ELR (cell line): ENCODE measurements at places on chromosomes 4 and X.
A peak's percentile ranks its signal among the peaks of the same experiment; 100 is the strongest.

DNA sequence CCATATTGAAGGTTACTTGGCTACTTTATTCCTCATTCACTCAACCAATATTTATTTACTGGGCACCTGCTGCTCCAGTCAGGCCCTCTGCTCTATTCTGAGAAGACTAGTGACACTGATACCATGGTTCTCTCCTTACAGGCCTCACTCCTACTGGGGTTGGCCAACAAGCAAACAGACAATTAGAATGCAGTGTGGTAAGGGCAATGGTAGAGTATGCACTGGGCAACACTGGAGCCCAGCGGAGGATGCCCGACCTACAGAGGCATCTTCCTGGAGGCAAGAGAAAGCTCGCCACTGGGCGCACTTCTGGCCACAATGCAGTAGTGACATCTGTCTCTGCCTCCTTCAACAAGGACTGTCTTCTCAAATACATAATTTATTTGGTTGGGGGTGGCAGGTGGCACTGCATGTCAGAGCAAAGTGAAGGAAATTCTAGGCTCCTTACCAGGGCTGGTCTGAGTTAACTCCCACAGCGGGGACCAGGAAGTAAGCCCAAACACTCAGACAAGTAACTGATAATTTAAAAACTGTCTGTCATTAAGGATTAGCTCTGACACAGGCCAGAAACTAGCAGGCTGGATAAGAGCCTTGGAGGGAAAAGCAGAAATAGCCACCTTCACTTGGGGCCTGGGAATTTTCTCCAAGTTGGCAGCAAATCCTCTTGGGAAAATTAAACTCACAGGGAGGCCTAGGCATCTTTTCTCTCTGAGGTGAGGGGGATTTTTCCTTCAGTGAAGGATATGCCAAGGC is 150.7 kb upstream of the EOLA2 start:
- DNase-seq = no peak

- no peak for DNase-seq
Measured at GRCh38 chr4:117699595-117699994, 334.7 kb upstream of the NDST3 start.

GRCh38 chrX:102959471-102959870 is 22.4 kb downstream of the RAB40AL start:
- DNase-seq = peak; percentile 93

DNA sequence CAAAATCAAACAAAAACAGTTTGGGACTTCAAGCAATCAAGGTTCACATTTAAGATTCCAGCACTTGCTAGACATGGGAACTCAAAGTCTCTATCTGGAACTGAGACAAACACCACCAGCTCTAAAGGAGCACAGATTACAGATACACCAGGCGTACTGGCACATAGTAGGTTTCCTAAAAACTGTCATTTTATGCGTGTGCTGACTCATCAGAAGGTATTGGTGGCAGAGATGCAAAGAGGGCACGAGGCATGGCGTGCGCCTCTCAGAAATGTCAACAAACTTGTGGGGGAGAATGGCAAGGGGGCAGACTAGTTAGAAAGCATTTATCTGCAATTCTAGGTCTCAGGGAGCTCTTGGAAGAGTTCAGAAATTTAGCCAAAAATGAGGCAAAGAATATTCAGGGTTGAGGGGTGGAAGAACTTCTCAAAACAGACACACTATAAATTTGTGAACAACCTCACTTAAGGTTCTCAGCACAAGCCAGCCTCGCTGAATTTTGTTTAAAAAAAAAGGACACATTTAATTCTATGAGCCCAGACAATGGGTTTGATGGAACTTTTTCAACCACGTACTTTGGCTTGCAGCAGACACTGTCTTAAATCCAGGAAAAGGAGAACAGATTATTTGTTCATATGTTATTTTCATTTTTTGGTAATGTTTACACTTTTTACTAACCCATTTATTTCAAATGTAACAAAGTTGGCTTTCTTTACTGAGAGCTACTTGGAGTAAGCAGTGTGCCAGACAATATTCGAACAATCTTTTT is 100.0 kb downstream of the SHISA3 start:
- no peak for DNase-seq

- no peak for DNase-seq
Measured at GRCh38 chrX:3582451-3582850, 131.0 kb downstream of the PRKX start.

DNA sequence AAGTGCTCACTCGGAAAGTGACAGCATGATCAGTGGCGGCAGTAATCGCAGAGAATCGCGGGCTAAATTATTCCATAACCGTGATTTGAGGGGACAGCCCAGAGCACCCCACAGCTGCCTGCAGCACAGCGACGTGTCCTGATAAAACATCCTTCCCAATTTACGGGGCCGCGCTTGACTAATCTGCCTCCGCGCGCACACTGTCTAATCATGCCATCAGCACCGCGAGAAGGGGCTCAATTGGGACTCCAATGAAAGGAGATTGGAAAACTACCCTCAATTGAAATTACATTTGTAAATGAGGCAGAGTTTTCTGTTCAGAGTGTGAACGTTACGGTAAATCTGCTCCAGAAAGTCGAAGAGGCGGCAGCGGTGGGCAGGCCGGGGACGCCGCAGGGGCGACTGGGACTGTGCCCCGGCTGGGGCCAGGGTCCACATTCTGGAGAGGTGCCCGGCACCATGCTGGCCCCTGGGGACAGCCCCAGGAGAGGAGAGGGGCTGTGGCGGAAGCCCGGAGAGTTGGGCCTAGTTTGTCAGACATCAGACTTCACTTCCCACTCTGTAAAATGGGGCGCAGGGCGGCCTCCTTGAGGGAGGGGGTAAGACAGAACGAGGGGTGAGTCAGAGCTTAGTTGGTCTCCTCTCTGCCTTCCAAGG is 107.7 kb downstream of the FAM53A start:
- DNase-seq = no peak

DNA sequence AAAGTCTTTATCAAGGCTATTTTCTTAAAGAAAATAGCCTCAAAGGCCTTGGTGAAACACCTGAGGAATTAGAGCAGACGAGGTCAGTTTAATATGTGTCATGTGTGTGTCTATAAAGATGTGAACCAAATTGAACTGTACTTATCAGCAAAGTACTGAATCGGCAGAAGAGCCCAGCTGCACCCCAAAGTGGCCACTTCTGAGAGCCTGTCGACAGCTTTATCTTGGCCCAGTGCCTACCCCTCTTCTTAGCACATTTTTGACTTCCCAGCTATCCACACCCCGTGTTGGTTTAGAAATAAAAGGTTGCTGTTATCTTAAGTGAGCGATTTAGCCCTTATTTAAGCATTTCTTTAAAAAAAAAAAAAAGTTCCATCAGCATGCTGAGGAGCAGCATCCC is 329.7 kb downstream of the FBXW7 start:
- DNase-seq = no peak

- peak; percentile 40 for DNase-seq
Measured at GRCh38 chr4:26780539-26780938, 80.1 kb upstream of the STIM2 start.

DNA sequence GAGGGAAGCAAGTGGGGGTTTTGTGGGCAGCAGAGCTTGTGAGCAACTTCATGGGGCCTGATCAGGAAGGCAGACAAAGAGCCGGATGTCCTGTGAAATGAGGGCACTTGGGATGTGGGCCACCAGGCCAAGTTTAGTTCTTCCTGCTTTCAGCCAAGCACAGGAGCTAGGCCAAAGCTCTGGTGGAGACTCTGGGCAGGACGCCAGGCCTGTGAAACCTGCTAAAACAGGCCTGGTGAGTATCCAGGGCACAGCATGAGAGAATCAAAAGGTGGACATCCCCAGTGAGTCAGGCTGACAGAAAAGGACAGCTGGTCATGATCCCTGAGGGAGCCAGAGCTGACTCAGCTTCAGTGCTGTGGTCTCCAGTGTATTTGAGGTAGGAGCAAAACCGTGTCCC is 95.7 kb downstream of the NPNT start:
- peak; percentile 49 for DNase-seq

- no peak for DNase-seq
Measured at GRCh38 chr4:77193511-77194102, 36.6 kb downstream of the CCNG2 start.

DNA sequence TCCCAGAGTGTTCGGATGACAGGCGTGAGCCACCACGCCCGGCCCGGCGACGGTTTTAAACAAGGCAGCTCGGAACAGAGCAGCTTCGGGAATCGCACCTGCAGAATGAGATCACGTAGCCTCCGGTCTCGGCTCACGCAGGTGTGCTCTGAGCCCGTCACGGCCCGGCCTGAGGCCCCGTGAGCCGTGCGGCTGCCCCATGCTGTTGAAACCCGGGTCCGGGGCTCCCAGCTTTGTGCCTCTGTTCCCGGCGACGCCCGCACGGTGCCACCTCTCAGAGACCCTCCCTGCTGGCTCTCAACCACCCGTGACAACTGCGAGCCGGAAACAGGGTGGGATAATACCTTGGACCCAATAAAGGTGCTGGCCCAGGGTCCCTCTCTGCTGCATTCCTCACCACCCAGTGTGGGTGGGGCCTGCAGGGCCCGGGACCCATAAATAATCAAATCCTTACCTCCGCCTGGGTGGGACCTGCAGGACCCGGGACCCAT is 13.4 kb upstream of the PLCXD1 start:
- DNase-seq = no peak

GRCh38 chr4:165700855-165701254 is 172.2 kb upstream of the TLL1 start:
- peak; percentile 20 for DNase-seq

DNA sequence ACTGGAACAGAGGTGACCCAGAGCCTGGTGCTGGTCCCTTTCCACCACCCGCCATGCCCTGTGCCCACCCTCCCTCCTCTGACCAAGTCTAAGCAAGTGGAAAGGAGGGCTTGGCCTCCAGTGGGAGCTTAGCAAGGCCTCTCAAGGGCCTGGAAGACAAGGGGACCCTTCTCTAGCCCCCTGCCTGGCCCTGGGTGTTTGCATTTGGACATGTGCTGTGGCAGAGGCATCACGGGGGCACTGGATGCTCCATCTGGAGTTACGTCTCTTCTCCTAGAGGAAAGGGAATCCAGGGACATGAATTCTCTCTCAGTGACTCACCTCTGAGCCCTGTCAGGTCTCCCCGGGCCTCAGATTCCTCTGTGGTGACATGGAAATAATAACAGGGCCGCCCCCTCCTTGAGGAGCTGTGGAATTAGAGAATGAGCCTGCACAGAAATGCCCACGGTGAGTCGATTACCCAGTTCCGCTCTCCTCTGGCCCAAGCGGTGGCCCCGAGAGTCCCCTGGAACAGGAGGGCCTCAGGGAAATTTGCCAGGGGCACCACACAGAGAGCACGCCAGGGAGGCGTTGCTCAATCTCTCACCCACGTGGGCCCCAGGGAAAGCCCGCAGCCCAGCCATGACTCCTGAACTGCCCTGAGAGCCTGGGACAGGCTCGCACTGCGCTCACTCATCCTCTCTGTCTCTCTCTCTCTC is 189.6 kb downstream of the BCOR start:
- DNase-seq = peak; percentile 96

- no peak for DNase-seq
Measured at GRCh38 chrX:141701072-141701471, 2.5 kb upstream of the SPANXD start.

- DNase-seq = no peak
Measured at GRCh38 chrX:118212817-118213183, 96.2 kb upstream of the KLHL13 start.

GRCh38 chr4:137443031-137443800 is 89.1 kb downstream of the PCDH18 start:
- no peak for DNase-seq

DNA sequence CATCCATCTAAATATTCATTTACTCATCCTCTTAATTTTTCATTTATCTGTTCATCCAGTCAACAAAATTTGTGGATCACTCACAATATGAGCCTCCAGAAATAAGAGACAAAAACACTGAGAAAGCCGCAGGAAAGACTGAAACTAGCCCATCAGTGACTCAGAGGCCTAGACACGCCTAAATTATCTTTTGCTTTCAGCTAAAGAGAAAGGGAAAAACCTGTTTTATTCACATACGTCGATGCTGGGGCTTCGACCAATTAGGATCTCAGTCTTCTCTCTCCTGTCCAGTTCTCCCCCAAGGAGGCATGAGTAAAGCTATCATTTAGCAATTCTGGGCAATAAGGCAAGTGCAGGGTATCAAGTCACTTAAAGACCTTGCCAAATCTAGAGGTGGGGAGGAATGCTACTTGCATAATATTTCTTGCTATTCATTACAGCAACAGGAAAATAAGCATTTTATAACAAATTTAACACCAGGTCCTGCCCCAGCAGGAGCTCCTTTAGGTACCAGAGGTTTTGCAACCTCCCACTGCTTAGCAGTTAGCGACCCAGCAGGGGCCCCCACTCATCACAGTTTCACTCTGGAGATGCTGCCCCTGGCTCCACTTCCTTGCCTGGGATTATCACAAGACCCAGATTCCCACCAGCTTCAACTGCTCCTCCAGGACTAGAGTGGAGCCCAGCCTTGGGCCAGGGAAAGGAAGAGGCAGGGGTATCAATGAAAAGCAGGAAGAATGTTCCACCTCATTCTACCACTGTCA is 30.1 kb upstream of the TMEM154 start:
- DNase-seq = no peak

GRCh38 chrX:40875476-40875875 is 140.1 kb upstream of the MED14 start:
- DNase-seq = no peak

- DNase-seq = no peak
Measured at GRCh38 chr4:98692411-98692810, 34.0 kb upstream of the TSPAN5 start.

- DNase-seq = no peak
Measured at GRCh38 chr4:79048878-79049277, 109.6 kb upstream of the PAQR3 start.

DNA sequence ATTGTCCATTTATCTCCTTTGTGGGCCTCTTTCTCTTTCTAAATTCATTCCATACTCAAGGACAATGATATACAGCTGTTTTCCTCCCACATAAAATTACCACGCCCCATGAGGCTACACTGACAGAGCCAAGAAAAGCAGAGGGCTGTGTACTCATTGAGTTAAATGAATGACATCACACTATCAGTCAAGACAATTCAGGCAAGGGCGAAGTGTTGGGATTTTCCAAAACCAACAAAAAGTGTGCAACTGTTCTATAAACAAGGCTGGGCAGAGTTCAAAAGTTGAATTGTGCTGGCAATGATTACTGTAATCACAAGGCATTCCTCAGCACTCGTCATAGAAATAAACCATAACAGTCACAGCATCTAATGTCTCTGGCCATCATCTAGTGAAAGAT is 799.6 kb upstream of the DIAPH2 start:
- DNase-seq = no peak

- DNase-seq = no peak
Measured at GRCh38 chrX:9955506-9955905, 11.7 kb upstream of the CLDN34 start.

- DNase-seq = peak; percentile 36
Measured at GRCh38 chr4:158578476-158578875, 56.8 kb downstream of the RXFP1 start.

- DNase-seq = no peak
Measured at GRCh38 chr4:26842911-26843310, 17.7 kb upstream of the STIM2 start.

GRCh38 chrX:134603806-134604700 is 54.2 kb downstream of the PLAC1 start:
- DNase-seq = peak; percentile 87

DNA sequence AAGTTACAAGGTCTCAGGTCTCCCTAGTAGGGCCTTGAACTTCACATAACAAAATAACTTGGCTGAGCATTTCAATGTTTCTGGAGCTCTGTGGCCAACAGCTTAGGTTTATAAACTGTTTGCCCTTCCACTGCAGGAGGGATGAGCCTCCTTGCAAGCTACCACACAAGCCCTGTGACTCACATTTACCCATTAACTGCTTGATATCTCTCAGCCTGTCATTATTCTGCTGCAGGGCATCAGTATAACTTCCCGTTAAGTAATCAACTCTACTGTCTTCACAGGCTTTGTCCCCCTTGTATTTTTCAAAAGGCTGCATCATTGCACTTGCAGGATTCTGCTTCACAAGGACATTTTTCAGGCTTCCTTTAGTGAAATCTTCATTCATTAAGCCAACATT is 151.7 kb upstream of the CXCL13 start:
- peak; percentile 3 for DNase-seq
